Karpas-422 (cell line): ENCODE measurements at places on chromosomes 4 and X. TPM values are rescaled to one million over a fixed set of nuclear protein-coding genes. Genes with fewer than 3 reads are reported as not detected.

DNA sequence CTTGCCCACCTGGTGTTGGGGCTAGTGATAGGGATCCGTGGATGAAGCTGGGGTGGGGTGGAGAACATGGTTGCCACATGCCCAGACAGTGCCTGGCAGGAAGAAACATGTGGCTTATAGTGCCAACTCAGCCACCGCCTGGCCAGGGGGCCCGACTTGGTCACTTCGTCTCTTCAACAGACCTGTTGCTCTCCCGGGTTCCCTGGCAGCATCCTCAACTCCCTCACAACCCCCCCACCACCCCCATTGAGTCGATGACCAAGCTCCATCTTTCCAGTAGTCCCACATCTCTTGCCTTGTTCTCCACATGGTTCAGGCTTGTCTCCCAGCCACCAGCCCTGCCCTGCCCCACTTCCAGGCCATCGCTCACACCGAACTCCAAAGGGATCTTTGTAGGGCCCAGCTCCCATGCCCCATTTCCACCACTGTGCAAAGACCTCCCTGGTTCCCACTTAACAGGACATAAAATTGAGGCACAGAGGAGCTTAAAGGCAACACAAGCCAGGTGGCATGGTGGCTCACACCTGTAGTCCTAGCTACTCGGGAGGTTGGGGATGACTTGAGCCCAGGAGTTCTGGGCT, 7.8 kb downstream of the PNCK start:
- H3K36me3 ChIP-seq, result no peaks in the 10 kb centered on the region
- H3K4me3 ChIP-seq, result no peak overlapping the region
- H3K27ac ChIP-seq, result no peak overlapping the region
- no peak for DNase-seq

DNA sequence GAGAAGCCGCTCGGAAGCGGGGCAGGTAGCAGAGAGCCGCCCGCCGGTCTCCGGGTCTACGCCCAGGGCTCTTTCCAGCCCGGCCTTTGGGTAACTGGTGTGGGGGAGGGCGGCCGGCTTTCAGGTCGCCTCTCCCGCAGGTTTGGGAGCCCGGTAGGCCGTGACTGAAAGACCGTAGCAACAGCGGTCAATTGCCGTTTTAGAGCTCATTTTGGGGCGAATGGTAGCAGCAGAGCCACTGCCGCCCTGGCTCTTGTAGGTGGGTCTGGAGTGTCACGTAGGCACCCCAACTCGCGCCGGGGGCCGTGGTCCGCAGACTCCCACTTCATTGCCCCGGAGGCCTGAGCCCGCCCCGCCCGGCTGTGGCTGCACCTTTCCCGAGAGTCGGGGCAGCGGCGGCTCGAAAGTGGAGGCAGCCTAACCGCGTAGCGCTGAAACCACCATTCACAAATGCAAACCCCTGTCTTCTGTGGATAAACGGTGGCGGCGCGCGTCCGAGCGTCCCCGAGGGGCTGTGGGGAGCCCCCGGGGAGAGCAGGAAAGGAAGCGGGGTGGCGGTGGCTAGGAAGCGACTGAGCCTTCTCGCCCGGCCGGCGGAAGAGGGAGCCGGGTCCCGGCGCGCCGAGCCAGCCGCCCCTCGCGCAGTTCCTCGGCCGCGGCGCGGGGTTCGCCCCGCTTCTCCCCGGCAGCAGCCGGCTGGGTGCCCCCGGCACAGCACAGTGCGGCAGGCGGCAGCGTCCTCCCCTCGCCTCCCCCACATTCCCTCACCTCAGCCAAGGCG, 2185.1 kb upstream of the TENM3 start:
- H3K27ac ChIP-seq, result no peak overlapping the region
- H3K36me3 ChIP-seq, result no peaks in the 10 kb centered on the region
- H3K4me1 ChIP-seq, result no peaks in the 10 kb centered on the region
- H3K27me3 ChIP-seq, result no peaks in the 10 kb centered on the region
- DNase-seq, result no peak

- H3K36me3 ChIP-seq, result no peaks in the 10 kb centered on the region
- H3K27ac ChIP-seq, result no peak overlapping the region
- no peaks in the 10 kb centered on the region for H3K4me1 ChIP-seq
- H3K27me3 ChIP-seq, result no peaks in the 10 kb centered on the region
- no peak overlapping the region for H3K4me3 ChIP-seq
Observed at GRCh38 chr4:123479944-123480343, 83.3 kb downstream of the SPRY1 start.

GABRG1 gene
- total RNA-seq, result not detected in 2 replicates

- H3K4me1 ChIP-seq, result no peaks in the 10 kb centered on the region
- no peak overlapping the region for H3K4me3 ChIP-seq
- H3K27me3 ChIP-seq, result no peaks in the 10 kb centered on the region
- H3K36me3 ChIP-seq, result no peaks in the 10 kb centered on the region
Observed at GRCh38 chrX:31223817-31224216, 152.0 kb upstream of the FTHL17 start.

GRCh38 chr4:1336088-1336491, 10.9 kb upstream of the UVSSA start:
- no peak overlapping the region for H3K4me3 ChIP-seq
- H3K27ac ChIP-seq, result no peak overlapping the region
- peaks cover 13% of the 10 kb centered on the region for H3K36me3 ChIP-seq
- no peaks in the 10 kb centered on the region for H3K27me3 ChIP-seq
- H3K4me1 ChIP-seq, result no peaks in the 10 kb centered on the region
